ENCODE measurements at places on chromosomes 12 and 14.

- peak overlapping the region; percentile 59 for H3K27ac ChIP-seq
- H3K4me1 ChIP-seq, result peaks cover 31% of the 10 kb centered on the region
- no peaks in the 10 kb centered on the region for H3K36me3 ChIP-seq
- H3K4me3 ChIP-seq, result no peak overlapping the region
- no peaks in the 10 kb centered on the region for H3K27me3 ChIP-seq
- DNase-seq, result peak; percentile 89
Measured at GRCh38 chr12:575948-576614, 87.2 kb downstream of the NINJ2 start.

- DNase-seq, result no peak
- no peak overlapping the region for H3K27ac ChIP-seq
- H3K27me3 ChIP-seq, result no peaks in the 10 kb centered on the region
- H3K36me3 ChIP-seq, result no peaks in the 10 kb centered on the region
- no peak overlapping the region for H3K4me3 ChIP-seq
Measured at GRCh38 chr12:24297516-24297915, 348.0 kb upstream of the SOX5 start.

DNA sequence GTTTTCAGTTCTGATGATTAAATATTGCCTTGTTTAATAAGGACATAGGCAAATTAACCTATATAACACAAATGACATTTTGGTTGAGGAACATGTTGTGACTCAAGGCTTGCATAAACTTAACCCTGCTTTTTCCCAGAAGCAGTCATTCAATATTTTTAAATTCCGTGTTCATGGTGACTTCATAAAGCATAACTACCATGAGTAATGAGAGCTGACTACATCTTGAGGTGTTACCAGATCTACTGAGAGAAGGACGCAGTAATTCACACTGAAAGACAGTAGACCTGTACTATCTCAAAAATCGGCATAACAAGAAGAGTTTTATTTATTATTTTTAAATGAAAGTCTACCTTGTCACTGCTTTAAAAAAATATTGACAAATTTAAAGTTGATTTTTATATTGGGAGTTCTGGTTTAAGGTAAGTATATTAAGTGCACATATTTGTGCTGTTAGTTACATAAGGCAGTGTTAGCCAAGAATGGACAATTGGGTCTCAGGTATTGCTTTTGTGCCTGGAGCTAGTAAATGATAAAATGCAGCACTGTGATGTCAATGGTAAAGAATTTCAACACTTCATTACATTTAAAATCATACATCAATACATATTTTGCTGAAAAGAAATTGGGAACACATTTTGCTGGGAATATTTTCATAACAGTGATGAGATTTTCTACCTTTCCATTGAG is 1198.5 kb downstream of the FSCB start:
- DNase-seq, result no peak
- H3K27me3 ChIP-seq, result no peaks in the 10 kb centered on the region
- H3K27ac ChIP-seq, result peak overlapping the region; percentile 4
- no peaks in the 10 kb centered on the region for H3K36me3 ChIP-seq
- no peak overlapping the region for H3K4me3 ChIP-seq

- H3K4me1 ChIP-seq, result peaks cover 17% of the 10 kb centered on the region
- no peak overlapping the region for H3K4me3 ChIP-seq
- no peaks in the 10 kb centered on the region for H3K36me3 ChIP-seq
- peaks cover 11% of the 10 kb centered on the region for H3K27me3 ChIP-seq
- DNase-seq, result no peak
Measured at GRCh38 chr12:104733717-104734175, 224.3 kb downstream of the SLC41A2 start.

GRCh38 chr14:24232121-24232644 is at the start of gene NEDD8:
Gene NEDD8 (minus strand): TSS chr14:24232367. CDS start chr14:24232267, 100 bp downstream.
- peaks cover 30% of the 10 kb centered on the region for H3K4me1 ChIP-seq
- H3K4me3 ChIP-seq, result peak within 1 kb of the TSS; percentile 95
- peaks cover 17% of the 10 kb centered on the region for H3K36me3 ChIP-seq
- peak within 1 kb of the TSS; percentile 98 for H3K27ac ChIP-seq
- peak; percentile 65 for DNase-seq
- H3K27me3 ChIP-seq, result no peaks in the 10 kb centered on the region

- DNase-seq, result no peak
- no peaks in the 10 kb centered on the region for H3K27me3 ChIP-seq
- peaks cover 9% of the 10 kb centered on the region for H3K36me3 ChIP-seq
- peak overlapping the region; percentile 64 for H3K27ac ChIP-seq
- H3K4me3 ChIP-seq, result no peak overlapping the region
Measured at GRCh38 chr12:12398026-12398859, 41.4 kb downstream of the BORCS5 start.

DNA sequence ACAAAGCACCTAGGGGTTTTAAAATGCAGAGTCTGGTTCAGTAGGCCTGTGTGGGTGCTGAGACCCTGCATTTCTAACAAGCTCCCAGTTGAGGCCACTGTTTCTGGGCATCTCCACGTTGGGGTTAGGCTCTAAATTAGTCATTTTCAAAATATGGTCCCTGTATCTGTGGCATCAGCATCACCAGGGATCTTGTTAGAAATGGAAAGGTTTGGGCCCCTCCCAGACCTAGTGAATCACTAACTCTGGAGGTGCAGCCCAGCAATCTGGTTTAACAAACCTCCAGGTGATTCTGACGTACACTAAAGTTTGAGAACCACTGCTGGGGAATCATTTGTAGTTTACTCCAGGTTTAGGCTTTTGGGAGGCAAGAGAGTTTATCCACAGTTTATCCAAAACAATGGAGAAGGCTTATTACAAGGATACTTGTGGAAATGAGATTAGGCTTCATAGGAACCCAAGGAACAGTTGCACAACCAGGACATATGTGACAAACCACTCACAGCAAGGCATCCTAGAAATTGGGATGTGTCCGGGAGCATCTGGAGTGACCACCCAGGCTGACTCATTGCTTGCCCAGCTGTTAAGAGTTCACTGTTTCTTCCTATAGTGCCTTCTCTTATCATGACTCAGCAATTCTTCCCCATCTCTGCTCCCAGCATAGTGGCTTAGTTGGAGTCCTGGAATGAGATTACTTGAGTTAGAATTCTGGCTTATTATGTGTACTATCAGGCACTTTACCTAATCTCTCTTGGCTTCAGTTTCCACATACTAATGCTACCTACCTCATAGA is 71.6 kb upstream of the STXBP6 start:
- no peaks in the 10 kb centered on the region for H3K36me3 ChIP-seq
- H3K27me3 ChIP-seq, result no peaks in the 10 kb centered on the region
- H3K27ac ChIP-seq, result peak overlapping the region; percentile 2
- peaks cover 54% of the 10 kb centered on the region for H3K4me1 ChIP-seq

DNA sequence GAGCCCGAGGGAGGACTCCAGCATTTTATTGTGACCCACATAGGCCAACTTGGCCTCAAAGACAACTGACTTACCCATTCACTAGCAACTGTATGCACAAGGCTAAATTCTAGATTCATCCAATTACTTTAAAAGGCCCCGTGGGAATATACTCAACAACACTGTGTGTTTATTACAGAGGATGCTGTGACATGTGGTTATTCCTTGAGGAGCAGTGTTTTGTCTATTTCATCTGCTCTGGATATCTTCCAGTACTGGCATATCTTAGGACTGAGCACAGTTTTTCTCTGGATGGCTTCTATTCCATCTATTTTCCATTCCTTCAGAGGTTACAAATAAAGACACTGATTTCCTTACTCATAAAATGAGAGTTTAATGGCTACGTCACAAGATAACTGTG is 87.2 kb upstream of the KRAS start:
- H3K27ac ChIP-seq, result no peak overlapping the region
- peaks cover 9% of the 10 kb centered on the region for H3K4me1 ChIP-seq
- H3K27me3 ChIP-seq, result no peaks in the 10 kb centered on the region
- H3K4me3 ChIP-seq, result no peak overlapping the region
- H3K36me3 ChIP-seq, result peaks cover 3% of the 10 kb centered on the region
- DNase-seq, result no peak

- no peak overlapping the region for H3K27ac ChIP-seq
- H3K4me3 ChIP-seq, result no peak overlapping the region
- H3K4me1 ChIP-seq, result peaks cover 6% of the 10 kb centered on the region
- DNase-seq, result peak; percentile 74
Measured at GRCh38 chr12:132614861-132615578, 3.6 kb upstream of the P2RX2 start.

- H3K4me3 ChIP-seq, result peak overlapping the region; percentile 85
- peak overlapping the region; percentile 93 for H3K27ac ChIP-seq
- no peak for DNase-seq
- H3K27me3 ChIP-seq, result no peaks in the 10 kb centered on the region
- H3K4me1 ChIP-seq, result peaks cover 60% of the 10 kb centered on the region
Measured at GRCh38 chr12:48816143-48816854, 2.0 kb upstream of the CACNB3 start.

GRCh38 chr14:74950795-74951442 is 4.5 kb downstream of the PGF start:
- no peaks in the 10 kb centered on the region for H3K27me3 ChIP-seq
- peak overlapping the region; percentile 40 for H3K27ac ChIP-seq
- H3K4me1 ChIP-seq, result peaks cover 56% of the 10 kb centered on the region
- peaks cover 1% of the 10 kb centered on the region for H3K36me3 ChIP-seq
- H3K4me3 ChIP-seq, result no peak overlapping the region

GRCh38 chr14:69048456-69048855 is 69.4 kb upstream of the ACTN1 start:
- H3K4me3 ChIP-seq, result no peak overlapping the region
- peak overlapping the region; percentile 48 for H3K27ac ChIP-seq
- DNase-seq, result no peak
- no peaks in the 10 kb centered on the region for H3K27me3 ChIP-seq
- peaks cover 64% of the 10 kb centered on the region for H3K4me1 ChIP-seq

- DNase-seq, result no peak
- H3K36me3 ChIP-seq, result no peaks in the 10 kb centered on the region
- H3K27me3 ChIP-seq, result no peaks in the 10 kb centered on the region
- H3K4me3 ChIP-seq, result no peak overlapping the region
- no peak overlapping the region for H3K27ac ChIP-seq
Measured at GRCh38 chr12:78406828-78407227, 457.7 kb upstream of the SYT1 start.

GRCh38 chr12:64624035-64624434 is 13.7 kb downstream of the RASSF3 start:
- H3K36me3 ChIP-seq, result no peaks in the 10 kb centered on the region
- H3K27ac ChIP-seq, result peak overlapping the region; percentile 17
- H3K4me3 ChIP-seq, result no peak overlapping the region
- H3K27me3 ChIP-seq, result no peaks in the 10 kb centered on the region

DNA sequence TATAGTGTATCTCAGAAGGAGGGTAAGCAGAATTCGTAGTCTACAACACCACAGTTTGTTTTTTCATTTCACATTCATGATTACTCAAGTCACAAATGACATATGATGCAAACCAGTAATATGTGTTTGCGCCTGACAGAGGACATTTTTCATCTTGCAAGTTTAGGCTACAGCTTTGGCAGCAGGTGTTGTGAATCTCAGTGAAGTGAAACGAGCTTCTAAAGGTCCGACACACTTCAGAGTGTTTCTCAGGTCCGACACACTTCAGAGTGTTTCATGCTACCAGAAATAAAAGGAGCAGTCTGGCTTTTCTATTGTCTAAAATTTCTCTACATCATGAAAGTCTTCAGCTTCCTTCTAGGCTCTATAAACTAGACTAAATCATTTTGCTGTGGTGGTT is 22.7 kb downstream of the CLEC14A start:
- no peak overlapping the region for H3K27ac ChIP-seq
- H3K4me1 ChIP-seq, result no peaks in the 10 kb centered on the region
- no peak for DNase-seq

- H3K27me3 ChIP-seq, result no peaks in the 10 kb centered on the region
- no peak overlapping the region for H3K4me3 ChIP-seq
- DNase-seq, result no peak
Measured at GRCh38 chr12:54388237-54389133, 4.0 kb upstream of the ZNF385A start.

GRCh38 chr12:121927813-121928212 is 9.4 kb downstream of the CFAP251 start:
- H3K4me1 ChIP-seq, result peaks cover 37% of the 10 kb centered on the region
- DNase-seq, result no peak
- no peaks in the 10 kb centered on the region for H3K27me3 ChIP-seq
- no peaks in the 10 kb centered on the region for H3K36me3 ChIP-seq
- H3K27ac ChIP-seq, result peak overlapping the region; percentile 68
- H3K4me3 ChIP-seq, result no peak overlapping the region

GRCh38 chr12:120215766-120216735 is 15.1 kb upstream of the RPLP0 start:
- H3K27me3 ChIP-seq, result no peaks in the 10 kb centered on the region
- no peak overlapping the region for H3K27ac ChIP-seq
- no peak overlapping the region for H3K4me3 ChIP-seq

DNA sequence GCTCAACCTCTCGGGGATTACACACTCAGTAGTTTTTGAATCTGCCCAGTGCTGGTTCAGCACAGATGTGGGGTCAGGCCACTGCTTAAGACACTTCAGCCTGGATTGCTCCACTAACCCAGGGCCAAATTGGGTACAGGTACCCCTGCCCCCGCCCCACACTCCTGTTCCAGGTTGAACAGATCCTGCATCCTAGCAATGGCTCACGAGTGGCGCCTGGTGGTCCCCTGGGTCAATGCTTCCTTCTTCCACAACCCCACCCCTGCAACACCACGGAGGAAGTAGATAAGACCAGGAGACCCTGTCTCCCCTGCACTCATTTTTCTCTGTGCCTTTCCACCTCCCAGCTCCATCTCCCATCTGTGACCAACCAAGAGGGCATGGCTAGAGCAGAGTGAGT is 108.4 kb downstream of the ESRRB start:
- no peaks in the 10 kb centered on the region for H3K36me3 ChIP-seq
- H3K27ac ChIP-seq, result no peak overlapping the region
- DNase-seq, result no peak
- H3K27me3 ChIP-seq, result peaks cover 21% of the 10 kb centered on the region
- no peak overlapping the region for H3K4me3 ChIP-seq
- H3K4me1 ChIP-seq, result peaks cover 40% of the 10 kb centered on the region

DNA sequence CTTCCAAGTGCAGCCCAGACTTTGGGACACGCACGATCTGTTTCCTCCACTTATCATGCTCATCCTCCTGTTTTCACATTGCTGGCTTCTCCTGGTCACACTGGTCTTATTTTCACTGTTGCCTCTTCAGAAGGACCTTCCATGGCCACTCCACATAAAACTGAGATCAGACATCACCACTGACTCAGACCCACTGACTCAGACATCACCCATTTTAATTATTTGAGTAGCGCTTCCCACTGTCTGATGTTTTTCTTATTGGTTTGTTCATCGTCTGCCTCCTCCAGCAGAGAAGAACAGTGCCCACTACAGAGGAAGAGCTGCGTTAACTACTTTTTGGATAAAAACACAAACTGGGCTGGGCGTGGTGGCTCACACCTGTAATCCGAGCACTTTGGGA is 270.5 kb upstream of the PWP1 start:
- no peaks in the 10 kb centered on the region for H3K4me1 ChIP-seq
- peaks cover 36% of the 10 kb centered on the region for H3K27me3 ChIP-seq
- H3K27ac ChIP-seq, result no peak overlapping the region
- no peaks in the 10 kb centered on the region for H3K36me3 ChIP-seq
- no peak for DNase-seq
- no peak overlapping the region for H3K4me3 ChIP-seq

- peak; percentile 35 for DNase-seq
- no peak overlapping the region for H3K27ac ChIP-seq
- no peaks in the 10 kb centered on the region for H3K27me3 ChIP-seq
- H3K36me3 ChIP-seq, result no peaks in the 10 kb centered on the region
- H3K4me3 ChIP-seq, result no peak overlapping the region
Measured at GRCh38 chr14:63203618-63204406, 431 bp upstream of the RHOJ start.

GRCh38 chr12:92558215-92558773 is 144.5 kb upstream of the PLEKHG7 start:
- H3K4me1 ChIP-seq, result peaks cover 37% of the 10 kb centered on the region
- no peaks in the 10 kb centered on the region for H3K36me3 ChIP-seq
- no peaks in the 10 kb centered on the region for H3K27me3 ChIP-seq

Data from mesothelial cell of epicardium (in vitro differentiated cells).